ENCODE measurements at places on chromosomes 5 and 9.

DNA sequence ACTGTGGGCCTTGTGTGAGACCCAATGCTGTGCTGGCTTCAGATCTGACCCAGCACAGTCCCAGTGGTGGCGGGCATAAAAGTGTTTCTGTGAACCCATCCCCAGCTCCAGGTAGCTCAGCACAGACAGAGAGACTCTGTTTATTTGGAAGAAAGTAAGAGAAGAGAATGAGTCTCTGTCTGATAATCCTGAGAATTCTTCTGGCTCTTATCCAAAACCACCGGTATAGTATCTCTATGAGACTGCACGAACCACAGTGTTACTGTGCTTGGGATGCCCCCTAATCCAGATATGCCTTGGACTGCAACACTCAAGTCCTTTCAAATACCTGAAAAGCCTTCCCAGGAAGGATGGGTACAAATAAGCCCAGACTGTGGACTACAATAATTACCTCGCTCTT lies 1660.8 kb upstream of the ACO1 start:
- H3K27ac ChIP-seq = no peak overlapping the region
- no peak overlapping the region for H3K4me3 ChIP-seq
- H3K36me3 ChIP-seq = no peaks in the 10 kb centered on the region
- DNase-seq = no peak
- H3K4me1 ChIP-seq = no peaks in the 10 kb centered on the region

DNA sequence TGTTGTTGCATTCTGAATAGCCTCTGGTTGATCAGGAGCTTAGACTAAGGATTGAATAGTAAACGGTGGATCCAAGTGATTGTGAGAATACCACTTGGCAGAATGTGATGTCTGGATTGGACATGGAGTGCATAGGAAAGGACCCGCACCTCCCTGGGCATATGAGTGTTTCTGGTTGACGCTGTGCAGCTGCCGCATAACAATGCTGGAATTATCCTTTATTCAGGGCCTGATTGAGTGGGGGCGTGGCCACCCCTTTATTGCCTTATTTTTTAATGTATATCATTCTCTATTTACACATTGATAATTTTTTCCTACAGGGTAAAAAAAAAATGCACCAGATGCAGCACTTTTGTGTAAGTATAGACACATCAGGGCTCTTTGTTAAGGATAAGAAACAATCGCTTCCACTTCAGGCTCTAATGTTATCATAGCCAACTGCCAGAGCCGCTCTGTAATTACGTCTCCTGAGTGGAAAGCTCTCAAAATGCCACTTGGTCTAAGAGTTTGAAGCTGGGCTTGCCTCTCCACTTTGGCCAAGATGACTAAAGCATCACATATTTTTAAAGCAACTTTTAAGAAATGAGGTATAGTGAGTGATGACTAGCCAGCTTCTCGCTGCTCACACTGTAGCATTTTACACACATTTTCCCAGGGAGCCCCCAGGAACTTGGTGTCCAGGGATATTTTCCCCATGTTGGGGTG lies 5.7 kb downstream of the FGD3 start:
- no peak for DNase-seq
- H3K4me3 ChIP-seq = no peak overlapping the region
- peaks cover 13% of the 10 kb centered on the region for H3K4me1 ChIP-seq

GRCh38 chr9:109935406-109936087 lies 155.5 kb downstream of the PALM2AKAP2 start:
- peaks cover 23% of the 10 kb centered on the region for H3K4me1 ChIP-seq
- 0 out of 2 replicates have a peak overlapping the region, but pooled peaks have one; percentile 6 for H3K4me3 ChIP-seq
- no peaks in the 10 kb centered on the region for H3K36me3 ChIP-seq
- no peak for DNase-seq
- no peaks in the 10 kb centered on the region for H3K27me3 ChIP-seq

DNA sequence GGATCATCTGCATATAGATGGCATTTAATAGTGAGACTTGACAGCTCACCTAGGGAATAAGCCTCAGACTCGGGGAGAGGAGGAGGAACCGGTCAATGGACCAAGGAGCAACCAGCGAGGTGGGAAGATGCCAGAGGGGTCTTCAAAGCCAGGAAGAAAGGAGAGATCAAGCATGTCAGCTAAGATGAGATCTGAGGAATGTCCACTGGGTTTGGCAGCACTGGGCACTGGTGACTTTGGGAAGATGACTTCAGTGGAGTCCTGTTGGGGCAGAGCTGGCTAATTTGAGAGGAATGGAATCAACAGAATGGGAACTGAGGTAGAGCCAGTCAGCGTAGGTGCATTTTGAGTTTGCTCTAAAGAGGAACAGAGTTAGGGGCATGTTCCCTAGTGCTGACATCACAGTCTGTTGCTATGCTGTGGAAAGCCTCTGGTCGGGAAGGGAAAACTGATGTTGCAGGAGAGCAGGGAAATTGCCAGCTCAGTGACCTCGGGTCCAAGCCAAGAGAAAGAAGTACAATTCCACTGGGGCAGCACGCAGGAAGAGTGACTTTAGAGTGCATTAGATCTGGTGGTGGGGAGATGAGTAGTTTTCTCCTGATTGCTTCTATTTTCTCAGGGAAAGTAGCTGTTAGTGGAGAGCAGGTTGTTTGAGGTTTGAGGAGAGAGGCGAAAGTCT lies 56.9 kb downstream of the ZNF618 start:
- H3K36me3 ChIP-seq = no peaks in the 10 kb centered on the region
- H3K4me1 ChIP-seq = no peaks in the 10 kb centered on the region
- no peak overlapping the region for H3K4me3 ChIP-seq
- no peak for DNase-seq
- no peaks in the 10 kb centered on the region for H3K27me3 ChIP-seq
- no peak overlapping the region for H3K27ac ChIP-seq

GRCh38 chr5:132202711-132203463 lies 24.8 kb downstream of the P4HA2 start:
- H3K4me3 ChIP-seq = no peak overlapping the region
- no peak overlapping the region for H3K27ac ChIP-seq
- DNase-seq = no peak
- no peaks in the 10 kb centered on the region for H3K36me3 ChIP-seq
- no peaks in the 10 kb centered on the region for H3K27me3 ChIP-seq

DNA sequence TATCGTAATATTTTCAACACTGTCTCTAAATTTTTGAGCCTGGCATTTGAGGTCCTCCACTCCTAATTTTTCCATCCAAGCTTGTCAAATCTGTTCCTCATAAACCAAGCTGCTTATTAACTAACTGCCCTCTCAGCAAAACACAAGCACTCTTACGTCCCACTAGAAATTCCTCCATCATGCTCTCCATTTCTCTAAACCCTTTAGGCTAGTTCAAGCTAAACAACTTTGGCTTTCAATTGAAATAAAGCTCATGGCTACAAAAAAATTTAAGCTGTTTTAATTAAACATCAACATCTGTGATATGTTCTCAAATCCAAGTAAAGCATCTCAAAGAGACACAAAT lies 45.7 kb downstream of the RNF145 start:
- H3K27me3 ChIP-seq = no peaks in the 10 kb centered on the region
- no peaks in the 10 kb centered on the region for H3K4me1 ChIP-seq
- H3K27ac ChIP-seq = no peak overlapping the region
- DNase-seq = no peak
- peaks cover 3% of the 10 kb centered on the region for H3K36me3 ChIP-seq
- H3K4me3 ChIP-seq = no peak overlapping the region

GRCh38 chr5:135308245-135308644 lies 90.8 kb downstream of the MACROH2A1 start:
- no peak overlapping the region for H3K4me3 ChIP-seq
- 0 out of 2 replicates have a peak, but pooled peaks cover 2% of the 10 kb centered on the region for H3K27me3 ChIP-seq
- no peaks in the 10 kb centered on the region for H3K36me3 ChIP-seq
- peaks cover 1% of the 10 kb centered on the region for H3K4me1 ChIP-seq

DNA sequence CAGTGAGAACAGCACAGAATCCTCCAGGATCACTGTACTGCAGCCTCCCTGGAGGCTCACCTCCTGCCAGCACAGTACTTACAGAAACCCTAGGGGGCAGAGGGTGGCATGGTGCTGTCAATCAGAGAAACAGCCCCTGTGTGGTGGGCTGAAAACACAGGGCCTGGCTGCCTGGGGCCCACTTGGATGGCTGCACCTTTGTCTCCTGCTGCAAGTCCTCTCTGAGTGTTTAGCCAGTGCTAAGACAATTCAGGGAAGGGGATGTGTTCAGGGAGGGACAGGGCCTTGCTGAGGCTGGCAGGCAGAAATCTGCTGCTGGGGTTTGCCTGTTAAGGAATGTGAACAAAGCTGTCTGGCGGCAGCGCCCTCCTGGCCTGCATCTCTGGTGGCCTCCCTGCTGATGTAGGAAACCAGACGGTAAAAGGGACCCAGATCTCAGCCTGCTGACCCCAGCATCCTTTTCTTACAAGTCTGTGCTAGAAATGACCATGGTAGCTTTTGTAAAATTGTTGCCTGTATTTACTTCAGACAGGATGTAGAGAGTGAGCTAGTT lies 39.5 kb downstream of the PRRC2B start:
- H3K36me3 ChIP-seq = peaks cover 39% of the 10 kb centered on the region
- no peaks in the 10 kb centered on the region for H3K4me1 ChIP-seq
- DNase-seq = no peak
- no peaks in the 10 kb centered on the region for H3K27me3 ChIP-seq
- H3K27ac ChIP-seq = no peak overlapping the region
- H3K4me3 ChIP-seq = no peak overlapping the region

DNA sequence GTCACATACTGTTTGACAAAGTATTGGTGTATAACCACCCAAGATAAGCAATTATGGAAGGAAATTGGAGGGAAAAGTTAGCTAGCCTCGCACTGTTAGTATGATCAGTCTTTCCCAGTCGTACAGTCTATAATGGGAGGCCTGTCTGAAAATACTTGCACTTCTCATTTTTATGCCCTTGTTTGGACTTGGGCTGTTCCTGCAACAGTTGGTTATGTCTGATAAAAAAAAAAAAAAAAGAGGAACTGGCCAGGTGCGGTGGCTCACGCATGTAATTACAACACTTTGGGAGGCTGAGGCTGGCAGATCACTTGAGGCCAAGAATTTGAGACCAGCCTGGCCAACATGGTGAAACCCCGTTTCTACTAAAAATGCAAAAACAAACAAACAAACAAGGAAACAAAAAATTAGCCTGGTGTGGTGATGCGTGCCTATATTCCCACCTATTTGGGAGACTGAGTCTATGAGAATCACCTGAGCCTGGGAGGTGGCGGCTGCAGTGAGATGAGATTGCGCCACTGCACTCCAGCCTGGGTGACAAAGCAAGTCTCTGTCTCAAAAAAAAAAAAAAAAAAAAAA lies 58.3 kb upstream of the ANKRD33B start:
- DNase-seq = no peak
- no peaks in the 10 kb centered on the region for H3K36me3 ChIP-seq
- H3K27me3 ChIP-seq = no peaks in the 10 kb centered on the region
- H3K27ac ChIP-seq = peak overlapping the region; percentile 59

- peaks cover 6% of the 10 kb centered on the region for H3K36me3 ChIP-seq
- no peak for DNase-seq
- H3K4me3 ChIP-seq = no peak overlapping the region
- no peaks in the 10 kb centered on the region for H3K4me1 ChIP-seq
- H3K27ac ChIP-seq = no peak overlapping the region
Observed at GRCh38 chr5:7904170-7904569, 35.2 kb downstream of the MTRR start.

- no peaks in the 10 kb centered on the region for H3K36me3 ChIP-seq
- no peaks in the 10 kb centered on the region for H3K4me1 ChIP-seq
- DNase-seq = no peak
- H3K27me3 ChIP-seq = no peaks in the 10 kb centered on the region
Observed at GRCh38 chr5:106587-106986, 14.6 kb downstream of the PLEKHG4B start.

GRCh38 chr9:3569529-3569928 lies 43.7 kb upstream of the RFX3 start:
- no peak overlapping the region for H3K27ac ChIP-seq
- no peaks in the 10 kb centered on the region for H3K27me3 ChIP-seq
- no peak overlapping the region for H3K4me3 ChIP-seq

DNA sequence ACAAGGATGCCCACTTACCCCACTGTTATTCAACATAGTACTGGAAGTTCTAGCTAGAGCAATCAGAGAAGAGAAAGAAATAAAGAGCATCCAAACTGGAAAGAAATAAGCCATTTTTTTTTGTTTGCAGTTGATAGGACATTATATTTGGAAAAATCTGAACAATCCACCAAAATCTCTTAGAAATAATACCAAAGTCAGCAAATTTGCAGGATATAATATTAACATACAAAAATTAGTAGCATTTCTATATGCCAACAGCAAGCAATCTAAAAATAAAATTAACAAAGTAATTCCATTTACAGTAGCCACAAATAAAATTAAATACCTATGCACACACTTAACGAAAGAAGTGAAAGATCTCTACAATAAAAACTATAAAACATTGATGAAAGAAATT lies 599.3 kb downstream of the CDH9 start:
- H3K36me3 ChIP-seq = no peaks in the 10 kb centered on the region
- H3K4me1 ChIP-seq = no peaks in the 10 kb centered on the region
- H3K27me3 ChIP-seq = no peaks in the 10 kb centered on the region
- no peak overlapping the region for H3K27ac ChIP-seq
- DNase-seq = no peak
- no peak overlapping the region for H3K4me3 ChIP-seq

GRCh38 chr5:9947225-9947714 lies 302.4 kb downstream of the ATPSCKMT start:
- no peak overlapping the region for H3K27ac ChIP-seq
- DNase-seq = peak; percentile 24
- no peak overlapping the region for H3K4me3 ChIP-seq

- H3K4me1 ChIP-seq = peaks cover 16% of the 10 kb centered on the region
- peak within 1 kb of the TSS; percentile 55 for H3K27ac ChIP-seq
- no peak for DNase-seq
- H3K4me3 ChIP-seq = peak within 1 kb of the TSS; percentile 99
- H3K27me3 ChIP-seq = no peaks in the 10 kb centered on the region
- H3K36me3 ChIP-seq = no peaks in the 10 kb centered on the region
Observed at GRCh38 chr9:136686794-136687711, at the start of gene AGPAT2. TSS of gene AGPAT2 (minus strand) at chr9:136687457. CDS start at chr9:136687357, 100 bp downstream.

- no peak overlapping the region for H3K27ac ChIP-seq
- DNase-seq = no peak
- no peak overlapping the region for H3K4me3 ChIP-seq
- no peaks in the 10 kb centered on the region for H3K27me3 ChIP-seq
- no peaks in the 10 kb centered on the region for H3K36me3 ChIP-seq
- no peaks in the 10 kb centered on the region for H3K4me1 ChIP-seq
Observed at GRCh38 chr5:43410414-43410813, 1.8 kb downstream of the CCL28 start.

DNA sequence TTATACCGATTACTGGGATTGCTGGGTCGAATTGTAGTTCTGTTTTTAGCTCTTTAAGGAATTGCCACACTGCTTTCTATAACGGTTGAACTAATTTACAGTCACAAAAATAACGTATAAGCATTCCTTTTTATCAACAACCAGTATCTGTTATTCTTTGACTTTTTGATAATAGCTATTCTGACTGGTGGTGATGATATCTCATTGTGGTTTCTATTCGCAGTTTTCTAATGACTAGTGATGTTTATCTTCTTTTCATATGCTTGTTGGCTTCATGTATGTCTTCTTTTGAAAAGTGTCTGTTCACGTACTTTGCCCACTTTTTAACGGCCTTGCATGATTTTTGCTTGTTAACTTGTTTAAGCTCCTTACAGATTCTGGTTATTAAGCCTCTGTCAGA lies 74.4 kb downstream of the FAM174A start:
- H3K4me3 ChIP-seq = no peak overlapping the region
- no peaks in the 10 kb centered on the region for H3K36me3 ChIP-seq
- no peaks in the 10 kb centered on the region for H3K27me3 ChIP-seq
- no peak overlapping the region for H3K27ac ChIP-seq
- no peak for DNase-seq

GRCh38 chr5:111227801-111228200 lies 3.6 kb downstream of the CAMK4 start:
- peak overlapping the region; percentile 85 for H3K27ac ChIP-seq
- DNase-seq = no peak
- peak overlapping the region; percentile 83 for H3K4me3 ChIP-seq
- H3K4me1 ChIP-seq = peaks cover 33% of the 10 kb centered on the region

GRCh38 chr5:32304622-32305021 lies 8.1 kb downstream of the MTMR12 start:
- H3K4me1 ChIP-seq = peaks cover 5% of the 10 kb centered on the region
- no peak overlapping the region for H3K4me3 ChIP-seq
- DNase-seq = no peak
- H3K36me3 ChIP-seq = peaks cover 2% of the 10 kb centered on the region
